Inflammatory macrophage treated with lipopolysaccharide for 1 hour (primary cell): ENCODE measurements at places on chromosomes 11 and 22.

GRCh38 chr11:47324520-47324919, 28.0 kb downstream of the MYBPC3 start:
- DNase-seq = no peak

DNA sequence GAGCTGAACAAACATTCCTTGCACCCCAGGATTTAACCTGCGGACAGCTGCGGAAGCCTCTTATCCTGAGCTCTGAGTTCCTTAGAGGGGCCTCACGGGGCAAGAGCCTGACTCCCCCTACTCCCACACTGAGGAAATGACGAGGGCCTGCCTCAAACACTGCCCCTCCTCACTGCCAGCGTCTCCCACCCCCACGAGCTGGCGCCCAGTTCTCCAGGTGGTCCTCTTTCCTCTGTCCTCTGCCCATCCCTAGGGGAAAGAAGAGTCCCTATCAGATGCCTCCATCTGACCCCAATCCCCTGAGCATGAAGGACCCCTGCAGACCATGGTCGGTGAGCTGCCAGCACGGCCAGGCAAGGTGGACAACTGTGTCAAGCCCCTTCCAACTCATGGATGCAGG, 14.3 kb downstream of the CHST1 start:
- no peak for DNase-seq

DNA sequence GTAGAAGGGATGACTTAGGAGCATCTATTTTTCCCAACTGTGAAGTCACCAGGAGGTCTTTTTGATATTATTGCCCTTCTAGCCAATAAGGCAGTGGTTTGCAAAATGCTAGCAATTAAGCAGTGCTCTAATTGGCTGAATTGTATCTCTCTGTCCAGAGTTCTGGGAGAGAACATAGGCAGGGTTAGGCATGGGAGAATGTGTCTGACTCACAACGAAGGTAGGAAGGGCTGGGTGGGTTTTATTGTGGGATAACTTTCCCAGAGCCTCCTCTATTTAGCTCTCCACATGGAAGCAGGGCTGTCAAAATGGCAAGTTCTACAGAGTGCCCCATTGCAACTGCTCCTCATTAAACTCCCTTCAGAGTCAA, 415.9 kb upstream of the CADM1 start:
- DNase-seq = no peak

GRCh38 chr11:119520400-119520799, 97.4 kb upstream of the THY1 start:
- DNase-seq = no peak
